ENCODE measurements at places on chromosomes 1 and 21.
A peak's percentile ranks its signal among the peaks of the same experiment; 100 is the strongest.

DNA sequence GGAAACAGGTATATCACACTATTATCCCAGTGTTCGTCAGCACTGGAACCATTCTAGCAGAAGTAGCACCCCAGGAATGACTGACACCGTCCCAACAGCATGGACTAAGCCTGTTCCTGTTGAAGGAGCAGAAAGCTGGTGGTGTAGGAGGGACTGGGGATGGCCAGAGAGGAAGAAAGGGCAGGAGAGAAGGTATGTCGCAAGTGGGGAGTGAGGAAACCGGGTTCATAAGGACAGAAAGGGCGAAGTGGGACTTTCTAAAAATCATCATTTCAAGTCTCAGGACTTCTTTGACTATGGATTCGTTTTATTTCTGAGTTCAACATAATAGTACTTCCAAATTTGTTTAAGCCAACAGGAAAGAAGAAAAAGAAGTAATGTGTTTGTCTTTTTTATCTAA is 19.7 kb upstream of the MX1 start:
- no peak for DNase-seq

GRCh38 chr21:37642493-37642892 is 273.8 kb downstream of the KCNJ6 start:
- DNase-seq: no peak

DNA sequence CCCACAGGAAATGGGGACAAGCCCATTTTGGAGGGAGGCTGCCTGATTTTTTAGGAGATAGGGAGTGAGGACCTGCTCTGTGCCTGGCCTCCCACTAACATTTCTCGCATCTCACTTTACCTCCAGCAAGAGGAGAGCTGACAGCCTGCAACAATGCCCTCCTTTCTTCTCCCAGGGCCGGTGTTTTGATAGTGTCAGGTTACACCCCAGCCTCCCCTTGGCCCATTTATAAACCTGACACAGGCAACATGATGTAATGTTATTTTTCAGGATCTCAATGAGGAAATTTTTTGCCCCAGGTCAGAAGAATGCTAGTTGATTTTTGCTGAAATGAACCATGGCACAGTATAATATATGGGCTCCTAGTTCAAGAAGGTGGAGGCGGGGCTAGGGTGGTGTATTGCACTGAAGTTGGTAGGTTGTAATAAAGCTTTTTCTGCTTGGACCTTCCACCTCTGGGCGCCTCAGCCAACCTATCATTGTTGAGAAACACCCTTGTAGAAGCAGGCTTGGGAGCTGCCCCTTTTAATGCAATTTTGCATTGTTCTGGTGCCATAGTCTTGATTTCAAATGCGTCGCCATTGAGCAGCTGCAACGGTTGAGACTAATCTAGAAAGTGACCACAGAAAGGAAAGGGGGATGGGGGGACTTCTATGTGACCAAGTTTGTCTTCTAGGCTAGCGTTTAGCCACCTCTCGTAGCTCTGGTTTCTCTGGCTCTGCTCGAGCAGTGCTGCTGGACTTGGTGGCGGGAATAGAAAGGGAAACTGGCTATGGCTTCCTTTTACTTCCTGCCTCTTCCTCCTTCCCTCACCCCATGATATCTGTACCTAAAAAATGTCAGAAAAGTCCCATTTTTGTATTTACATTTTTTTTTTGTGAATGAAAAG is 53.0 kb downstream of the PBX1 start:
- DNase-seq: no peak

- no peak for DNase-seq
These were observed 16.8 kb downstream of the STRIP1 start for GRCh38 chr1:110051262-110051648.

DNA sequence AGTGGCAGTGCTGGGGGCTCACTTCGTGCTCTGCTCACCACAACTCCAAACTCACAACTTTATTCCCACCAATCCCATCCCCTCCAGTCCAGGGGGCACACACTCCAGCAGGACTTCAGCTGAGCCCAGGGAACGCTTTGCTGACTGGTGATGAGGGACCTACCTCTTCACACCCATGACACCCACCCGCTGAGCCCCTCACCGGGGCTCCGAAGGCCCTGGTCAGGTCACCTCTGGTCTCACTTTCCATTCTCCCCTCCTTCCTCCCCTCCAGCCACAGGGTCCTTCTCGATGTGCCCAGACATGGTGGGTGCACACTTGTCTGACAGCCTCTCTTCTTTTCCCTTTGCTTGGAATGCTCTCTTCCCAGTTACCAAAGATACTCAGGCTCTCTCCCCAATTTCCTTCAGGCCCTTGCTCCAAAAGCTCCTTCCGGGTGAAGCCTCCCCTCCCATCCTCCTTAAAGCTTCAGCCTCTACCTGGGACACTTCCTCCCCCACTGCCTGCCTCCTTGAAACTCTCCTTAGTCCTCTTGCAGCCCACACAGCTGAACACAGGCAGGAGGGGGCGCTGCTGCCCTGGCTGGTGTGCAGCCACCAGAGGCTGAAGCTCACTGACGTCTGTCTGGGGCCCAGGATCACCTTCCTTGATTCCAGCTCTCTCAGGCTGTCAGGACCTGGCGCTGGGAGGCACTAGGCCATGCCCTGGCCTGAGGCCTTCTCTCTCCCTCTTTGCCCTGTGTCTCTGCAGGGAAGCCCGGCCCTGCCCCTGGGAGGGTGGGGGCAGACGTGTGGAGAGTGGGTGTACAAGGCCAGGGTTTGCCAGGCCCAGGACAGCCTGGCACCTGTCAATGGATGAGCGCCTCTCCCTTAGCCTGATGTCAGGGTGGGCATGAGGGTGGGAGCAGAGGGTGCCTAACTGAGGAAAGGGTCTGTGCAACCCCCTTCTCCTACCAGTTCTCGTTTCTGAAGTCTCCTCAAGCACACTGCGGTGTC is 1.6 kb downstream of the KCNE1 start:
- peak; percentile 55 for DNase-seq

- no peak for DNase-seq
These were observed 65.6 kb downstream of the IFI44 start for GRCh38 chr1:78715181-78715661.

DNA sequence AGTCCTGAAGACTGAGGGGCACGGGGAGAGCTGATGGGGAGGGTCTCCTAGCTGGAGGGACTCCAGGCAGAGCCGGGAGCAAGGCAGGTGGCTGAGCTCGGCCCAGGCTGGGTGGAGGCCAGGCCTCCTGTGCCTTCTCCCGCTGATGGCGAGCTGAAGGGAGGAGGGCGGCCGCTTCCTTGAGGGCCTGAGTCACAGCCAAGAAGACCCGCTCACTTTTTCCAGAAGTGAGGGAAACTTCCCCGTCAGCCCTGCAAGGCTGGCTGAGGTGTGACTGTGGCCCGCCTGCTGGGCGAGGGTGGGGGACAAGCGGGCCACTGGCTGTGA is 1.7 kb upstream of the VWA1 start:
- DNase-seq: no peak

DNA sequence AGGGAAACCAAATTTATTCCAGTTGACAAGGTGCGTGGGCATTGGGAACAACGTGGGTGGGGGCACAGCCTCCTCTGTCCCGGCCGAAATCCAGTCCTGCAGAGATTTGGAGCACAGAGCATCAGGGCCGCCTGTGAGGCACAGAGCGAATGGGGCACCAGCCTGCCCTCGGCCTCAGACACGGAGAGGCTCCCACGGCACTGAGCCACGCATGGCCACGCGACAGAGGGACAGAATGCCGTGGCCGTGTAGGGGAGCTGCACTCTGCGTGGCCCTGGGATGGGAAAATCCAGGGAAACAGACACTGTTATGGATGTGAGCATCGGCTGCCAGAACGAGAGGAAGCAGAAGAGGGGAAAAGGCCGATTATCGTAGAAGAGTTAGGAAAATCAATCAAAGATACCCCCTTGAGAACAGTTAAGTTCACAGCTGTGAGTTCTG is 13.5 kb upstream of the C1orf159 start:
- no peak for DNase-seq

- DNase-seq: no peak
These were observed 155.0 kb upstream of the EDN2 start for GRCh38 chr1:41639332-41639936.

DNA sequence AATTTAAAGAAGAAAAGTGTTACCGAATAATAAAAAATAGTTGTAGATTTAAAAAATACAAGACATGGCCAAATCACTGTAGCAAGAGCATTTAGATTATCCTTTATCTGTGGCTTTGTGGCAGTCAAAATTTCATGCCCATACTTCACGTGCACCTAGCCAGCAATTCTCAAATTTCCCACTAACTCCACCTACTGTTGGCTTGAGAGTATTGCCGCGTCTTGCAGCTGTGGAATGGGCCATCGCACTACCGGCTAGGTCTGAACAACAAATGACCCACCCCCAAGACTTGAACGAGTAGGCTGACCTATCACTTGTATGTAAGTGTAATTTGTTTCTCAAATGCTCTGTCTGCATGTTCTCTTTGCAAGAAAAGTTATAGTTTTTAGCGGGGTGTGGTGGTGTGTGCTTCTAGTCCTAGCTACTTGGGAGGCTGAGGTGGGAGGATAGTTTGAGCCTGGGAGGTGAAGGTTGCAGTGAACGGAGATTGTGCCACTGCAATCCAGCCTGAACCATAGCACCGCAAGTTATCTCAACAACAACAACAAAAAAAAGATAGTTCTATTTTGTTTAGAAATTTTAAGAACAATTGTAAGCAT is 4.1 kb downstream of the KRTAP13-4 start:
- DNase-seq: peak; percentile 32

- DNase-seq: no peak
These were observed 15.9 kb downstream of the GNAI3 start for GRCh38 chr1:109564194-109564878.

DNA sequence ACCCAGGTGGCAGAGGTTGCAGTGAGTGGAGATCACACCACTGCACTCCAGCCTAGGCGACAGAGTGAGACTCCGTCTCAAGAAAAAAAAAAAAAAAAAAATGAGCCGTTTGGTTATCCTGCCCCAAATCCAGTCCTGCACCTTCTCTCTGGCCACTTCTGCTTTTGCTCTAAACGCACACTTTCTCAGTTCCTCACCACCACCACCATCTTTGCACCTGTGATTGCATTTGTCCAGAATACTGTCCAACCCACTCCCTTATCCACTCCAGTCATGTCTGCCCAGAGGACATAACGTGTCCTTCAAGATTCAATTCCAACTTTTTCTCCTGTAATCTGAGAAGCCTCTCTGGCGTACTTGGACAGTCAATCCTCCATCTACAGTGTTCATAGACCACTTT is 2.2 kb upstream of the NEK2 start:
- no peak for DNase-seq

Measured in erythroblast (primary cell).